ENCODE measurements at places on chromosomes 3 and 15.

DNA sequence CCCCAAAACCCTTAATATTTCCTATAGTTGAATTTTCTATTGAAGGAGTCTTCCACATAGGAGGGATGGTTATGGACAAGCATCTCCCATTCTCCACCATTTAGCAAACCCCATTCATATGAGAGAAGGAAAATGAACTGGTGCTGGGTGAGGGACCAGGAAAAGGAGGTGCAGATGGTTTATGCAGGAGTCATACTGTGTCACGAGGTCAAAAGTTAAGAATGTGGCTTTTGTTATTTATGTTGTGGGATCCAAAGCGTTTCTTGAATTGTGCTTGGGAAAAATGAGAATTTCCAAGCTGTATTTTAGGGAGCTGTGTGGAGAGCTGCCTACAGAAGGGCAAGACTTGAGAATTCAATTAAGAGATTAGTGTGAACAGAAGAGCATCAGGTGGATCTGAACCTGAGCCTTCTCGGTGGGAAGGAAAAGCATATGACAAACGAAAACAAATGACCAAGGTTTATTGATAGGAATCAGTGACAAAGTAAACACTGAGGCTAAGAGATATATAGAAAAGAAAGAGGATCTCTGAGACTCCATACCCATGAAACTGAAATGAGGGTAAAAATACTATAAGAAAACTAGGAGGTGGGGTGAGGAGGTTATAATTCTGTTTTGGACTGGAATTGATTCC is 473.3 kb upstream of the NR2F2 start:
- DNase-seq: no peak

GRCh38 chr15:51401872-51402517 is 60.5 kb downstream of the GLDN start:
- peak; percentile 21 for DNase-seq

- no peak for DNase-seq
Measured at GRCh38 chr15:59543721-59544547, 67.6 kb upstream of the GCNT3 start.

DNA sequence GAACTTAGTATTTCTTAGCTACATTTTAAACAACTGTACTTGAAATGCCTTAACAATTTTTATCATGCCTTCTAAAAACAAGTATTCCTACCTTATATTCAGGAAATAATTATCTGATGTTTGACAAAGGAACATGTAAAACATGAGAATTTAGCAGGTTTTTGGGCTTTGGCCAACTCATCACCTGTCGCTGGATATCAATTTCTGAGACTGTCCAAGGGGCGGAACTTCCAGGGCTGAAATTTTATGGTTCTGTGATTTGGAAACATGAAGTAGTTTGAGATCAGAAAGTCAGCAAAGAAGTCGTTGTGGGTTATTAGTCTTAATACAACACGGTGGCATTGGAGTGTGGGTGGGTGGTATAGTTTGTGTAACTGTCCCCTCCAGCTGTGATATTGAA is 282.2 kb upstream of the LRRN1 start:
- peak; percentile 67 for DNase-seq

GRCh38 chr3:117610156-117610555 is 900.6 kb downstream of the TUSC7 start:
- no peak for DNase-seq

- no peak for DNase-seq
Measured at GRCh38 chr15:61403884-61404283, 174.8 kb upstream of the RORA start.

DNA sequence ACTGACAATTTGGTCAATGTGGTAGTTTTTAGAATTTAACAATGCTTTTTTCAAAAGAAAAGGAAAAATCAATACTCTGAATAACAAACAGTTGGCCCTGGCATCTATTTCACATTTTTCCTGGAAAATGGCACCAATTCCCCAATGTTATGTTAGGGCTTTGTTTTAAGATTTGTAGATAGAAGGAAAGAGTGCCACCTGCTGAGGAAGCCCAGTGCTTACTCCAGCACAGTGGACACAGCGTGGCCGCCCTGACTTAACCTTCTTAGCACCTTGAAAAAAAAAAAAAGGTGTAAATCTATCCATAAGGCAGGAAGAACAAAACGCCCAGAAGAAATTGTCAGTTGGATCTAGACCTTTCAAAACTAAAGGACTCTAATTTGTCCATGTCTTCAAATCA is 110.7 kb upstream of the CNTN4 start:
- DNase-seq: no peak

- DNase-seq: no peak
Measured at GRCh38 chr15:79676621-79677020, 220.2 kb downstream of the MTHFS start.

Data from tongue (tissue), 3 donors.